ENCODE measurements at places on chromosomes 5 and 9.

DNA sequence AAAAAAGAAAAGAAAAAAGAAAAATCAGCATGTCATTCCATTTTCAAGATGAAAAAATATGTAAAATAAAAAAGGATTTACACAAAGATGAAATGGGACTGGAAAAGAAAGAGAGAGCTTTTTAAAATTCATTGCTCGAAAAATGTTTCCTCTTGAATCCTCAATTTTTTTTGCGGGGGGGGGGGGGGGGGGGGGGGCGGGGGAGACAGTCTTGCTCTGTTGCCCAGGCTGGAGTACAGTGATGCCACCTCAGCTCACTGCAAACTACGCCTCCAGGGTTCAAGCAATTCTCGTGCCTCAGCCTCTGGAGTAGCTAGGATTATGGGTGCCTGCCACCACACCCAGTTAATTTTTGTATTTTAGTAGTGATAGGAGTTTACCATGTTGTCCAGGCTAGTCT lies 16.5 kb downstream of the PFDN1 start:
- no peak for DNase-seq

DNA sequence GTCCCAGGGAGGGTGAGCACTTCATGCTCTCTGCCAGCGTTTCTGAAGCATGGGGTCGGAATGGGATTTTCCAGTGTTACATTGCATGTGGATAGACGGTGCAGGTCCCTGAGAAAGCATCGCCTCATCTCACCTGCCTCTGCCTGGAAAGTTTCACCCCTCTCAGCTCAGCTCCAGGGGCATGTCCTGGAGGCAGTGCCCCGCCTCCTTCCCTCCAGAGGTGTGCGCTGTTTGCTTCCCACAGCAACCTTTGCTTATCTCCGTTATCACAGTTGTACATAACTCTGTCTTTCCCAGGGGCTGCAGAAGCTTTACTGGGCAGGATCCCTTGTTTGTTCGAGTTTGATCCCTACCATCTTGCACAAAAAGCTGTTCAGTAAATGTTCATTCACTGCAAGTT lies 10.7 kb upstream of the CREBRF start:
- DNase-seq = no peak

GRCh38 chr5:59092758-59093157 lies 509.9 kb downstream of the RAB3C start:
- no peak for DNase-seq

DNA sequence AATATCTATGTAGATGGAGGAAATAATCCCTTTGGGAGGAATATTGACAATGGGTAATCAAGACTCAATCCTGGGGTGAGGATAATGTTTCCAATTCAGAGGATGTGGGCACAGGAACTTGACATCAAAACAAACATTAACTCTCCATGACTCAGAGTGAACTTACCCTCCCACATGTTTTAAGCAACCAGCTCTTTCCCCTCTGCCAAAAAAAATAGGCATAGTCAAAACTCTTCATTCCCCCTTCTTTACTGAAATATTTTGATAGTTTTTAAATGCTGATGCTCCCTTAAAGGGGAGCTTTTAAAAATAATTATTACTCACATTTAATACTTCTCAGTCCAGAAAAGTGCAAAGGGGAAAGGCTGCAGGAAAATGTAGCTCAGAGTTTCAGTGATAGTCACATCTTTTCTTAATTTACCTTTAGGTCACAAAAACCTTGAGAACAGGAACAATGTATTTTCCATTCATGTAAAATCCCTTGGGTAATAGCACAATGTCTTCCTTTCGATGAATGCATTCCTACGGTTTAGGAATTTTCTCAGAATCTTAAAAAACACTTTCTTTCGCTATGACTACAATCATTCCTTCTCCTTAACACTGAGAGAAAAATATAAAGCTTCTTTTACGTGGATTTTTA lies 298.4 kb upstream of the GRAMD2B start:
- no peak for DNase-seq

- DNase-seq = no peak
Measured at GRCh38 chr5:92807085-92807484, 773.9 kb downstream of the NR2F1-AS1 start.

Measured in activated CD8-positive, alpha-beta T cell treated with anti-CD3 and anti-CD28 coated beads, Interleukin-2, amount 10 ng/mL, durations not matched to agents 7 days and 5 days (primary cell).